ENCODE measurements at places on chromosomes 3 and 15.

DNA sequence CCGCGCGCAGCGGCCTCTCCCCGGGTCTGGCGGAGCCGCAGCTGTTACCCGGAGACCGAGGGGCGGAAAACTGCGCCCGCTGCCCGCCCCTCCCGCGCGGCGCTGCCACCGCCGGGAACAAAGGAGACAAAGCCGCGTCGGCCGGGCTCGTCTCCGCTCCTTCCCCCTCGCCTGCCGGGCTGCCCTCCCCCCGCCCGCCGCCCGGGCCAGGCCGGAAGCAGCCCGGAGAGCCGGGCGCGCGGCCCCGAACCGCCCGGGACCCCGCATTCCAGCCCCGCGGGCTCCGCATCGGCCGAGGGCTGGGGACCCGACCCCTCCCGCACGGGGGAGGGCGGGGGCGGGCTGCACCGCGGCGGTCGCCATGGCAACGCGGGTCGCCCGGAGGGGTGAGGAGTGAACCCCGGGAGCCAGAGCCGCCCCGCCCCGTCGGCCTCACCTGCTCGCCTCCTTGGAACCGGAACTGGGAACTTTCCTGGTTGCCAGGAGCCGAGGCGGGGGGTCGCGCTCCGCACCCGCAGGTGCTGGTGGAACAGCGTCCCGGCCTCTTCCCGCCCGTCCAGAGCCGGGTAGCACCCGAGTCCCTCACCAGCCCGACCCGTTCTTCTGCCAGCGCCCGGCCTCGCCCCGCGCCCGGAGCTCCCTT lies 448 bp downstream of the PLXNB1 start:
- peak; percentile 49 for DNase-seq

DNA sequence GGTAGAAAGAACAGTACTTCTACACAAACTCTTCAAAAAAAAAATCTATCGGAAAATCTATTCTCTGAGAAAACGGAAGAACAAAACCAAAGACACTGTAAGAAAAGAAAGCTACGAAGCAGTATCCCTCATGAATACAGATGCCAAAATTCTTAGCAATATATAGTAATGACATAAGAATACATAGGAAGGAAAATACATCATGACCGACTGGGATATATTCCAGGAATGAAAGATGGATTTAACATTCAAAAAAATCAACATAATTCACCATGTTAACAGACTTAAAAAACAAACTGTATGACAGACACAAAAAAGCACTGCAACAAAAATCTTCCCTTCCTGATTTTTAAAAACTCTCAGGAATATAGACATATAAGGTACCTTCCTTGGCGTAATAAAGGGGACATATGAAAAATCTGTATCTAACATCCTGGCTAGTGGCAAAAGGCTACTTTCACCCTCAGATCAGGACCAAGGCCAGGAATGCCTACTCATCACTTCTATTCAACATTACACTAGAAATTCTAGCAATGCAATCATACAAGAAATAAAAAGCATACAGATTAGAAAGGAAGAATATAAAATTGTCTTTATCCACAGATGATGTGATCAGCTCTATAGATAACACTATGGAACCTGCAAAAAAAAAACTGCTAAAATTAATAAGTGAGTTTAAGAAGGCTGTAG lies 77.6 kb upstream of the XXYLT1 start:
- no peak for DNase-seq

DNA sequence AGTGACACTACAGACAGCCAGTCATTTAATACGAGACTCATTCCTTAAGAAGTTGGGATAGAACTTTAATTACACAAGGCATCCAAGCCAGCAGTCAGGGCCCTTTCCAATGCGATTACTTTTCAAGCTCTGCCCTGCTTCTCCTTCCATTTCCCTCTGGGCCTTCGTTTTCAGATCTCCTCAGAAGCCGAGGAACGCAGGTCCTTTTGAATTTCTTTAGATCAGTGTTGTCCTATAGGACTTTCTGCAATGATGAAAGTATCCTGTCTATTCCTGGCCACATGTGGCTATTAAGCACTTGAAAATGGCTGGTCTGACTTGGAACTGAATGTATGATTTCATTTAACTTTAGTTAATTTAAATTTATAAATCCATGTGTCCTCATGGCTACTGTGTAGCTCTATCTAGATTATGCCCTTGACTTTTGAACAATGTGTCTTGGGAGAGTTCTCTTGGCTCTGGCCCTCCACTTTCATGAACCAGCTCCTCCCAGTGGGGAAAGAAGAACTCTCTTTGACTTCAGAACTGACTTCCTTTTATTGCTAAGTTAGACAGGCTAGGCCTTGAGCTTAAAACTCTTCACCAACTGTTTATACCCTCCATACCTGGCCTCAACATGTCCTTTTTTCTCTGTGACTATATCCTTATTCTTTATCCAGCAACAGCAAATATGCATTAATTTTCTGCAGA lies 22.6 kb downstream of the TGFBR2 start:
- DNase-seq = no peak

DNA sequence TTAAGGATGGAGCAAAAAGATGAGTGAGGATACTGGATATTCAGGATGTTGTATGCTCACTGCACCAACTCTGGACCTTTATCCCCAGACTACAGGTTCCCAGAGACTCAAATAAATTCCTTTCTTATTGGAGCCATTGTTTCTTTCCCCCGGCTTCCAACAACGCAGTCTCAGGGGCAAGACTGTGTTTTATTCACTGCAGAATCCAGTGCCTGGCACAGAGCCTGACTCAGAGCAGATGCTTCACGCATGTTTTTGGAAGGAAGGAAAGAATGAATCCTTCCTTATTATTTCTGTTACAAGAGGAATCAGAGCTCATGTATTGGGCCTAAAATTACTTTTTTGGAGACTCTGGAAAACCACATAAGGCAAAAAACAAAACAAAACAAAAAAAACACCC lies 96.0 kb upstream of the VGLL4 start:
- DNase-seq = no peak

- DNase-seq = no peak
Measured at GRCh38 chr3:9019259-9019961, 56.1 kb upstream of the RAD18 start.

DNA sequence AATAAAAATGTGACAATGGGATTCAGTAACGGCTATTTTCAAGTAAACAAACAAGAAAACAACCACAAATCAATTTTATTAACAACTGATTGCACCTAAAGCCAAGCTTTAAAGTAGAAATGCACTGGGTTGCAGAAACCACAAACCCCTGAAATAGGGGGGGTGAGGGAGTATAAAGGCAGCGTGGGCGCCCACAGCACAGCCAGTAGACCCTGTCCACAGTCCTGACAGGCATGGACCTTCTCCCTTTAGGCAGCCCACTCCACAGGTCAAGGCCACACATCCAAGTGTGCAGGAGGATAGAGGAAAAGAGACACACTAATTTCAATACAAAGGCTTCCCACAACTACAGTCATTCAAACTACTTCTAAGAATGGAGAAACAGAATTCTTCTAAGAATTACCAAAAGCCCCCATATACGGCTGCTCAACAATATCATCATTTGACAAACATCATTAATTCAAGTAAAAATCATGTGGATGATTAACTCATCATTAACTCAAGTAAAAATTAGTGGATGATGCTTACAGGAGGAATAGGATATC lies 48.7 kb downstream of the CHSY1 start:
- DNase-seq = no peak

DNA sequence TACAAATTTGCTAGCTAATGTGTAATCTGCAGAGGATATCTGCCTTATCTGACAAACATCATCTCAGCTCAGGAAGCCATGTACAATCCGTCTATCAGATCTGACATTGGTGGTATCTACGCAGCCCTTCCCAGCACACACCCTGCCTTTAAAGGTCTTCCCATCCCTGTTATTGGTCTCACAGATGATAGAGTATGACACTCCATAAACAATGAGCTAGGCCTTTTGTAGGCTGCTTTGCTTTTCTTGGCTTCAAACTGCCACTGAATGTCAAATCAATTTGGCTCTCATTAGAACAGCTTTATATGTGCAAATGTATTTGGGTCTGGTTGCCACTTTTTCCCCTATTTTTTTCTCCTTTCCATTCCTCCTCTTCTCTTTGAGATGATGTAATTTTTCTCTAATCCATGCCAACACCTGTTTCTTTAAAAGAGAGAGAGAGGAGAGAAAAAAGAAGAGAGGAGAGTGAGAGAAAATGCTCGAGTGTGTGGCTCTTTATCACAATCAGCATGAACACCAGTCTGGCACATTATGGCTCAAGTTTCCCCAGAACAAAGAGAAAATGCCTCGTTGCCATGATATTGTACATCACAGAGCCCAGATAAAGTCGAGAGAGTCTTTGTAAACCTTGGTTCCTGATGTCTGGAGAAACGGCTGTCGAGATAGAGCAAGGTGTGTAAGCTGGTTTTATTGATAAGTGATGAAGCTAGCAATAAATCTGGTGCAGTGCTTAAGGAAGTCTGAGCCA lies 80.8 kb upstream of the DPH6 start:
- DNase-seq = no peak

- no peak for DNase-seq
Measured at GRCh38 chr3:178749471-178749870, 213.2 kb downstream of the KCNMB2 start.

- DNase-seq = no peak
Measured at GRCh38 chr3:81692766-81693165, 68.7 kb downstream of the GBE1 start.
